ENCODE measurements at places on chromosomes 16 and 17.

- DNase-seq: peak; percentile 85
These were observed 7.4 kb downstream of the ELOB start for GRCh38 chr16:2769675-2770056.

DNA sequence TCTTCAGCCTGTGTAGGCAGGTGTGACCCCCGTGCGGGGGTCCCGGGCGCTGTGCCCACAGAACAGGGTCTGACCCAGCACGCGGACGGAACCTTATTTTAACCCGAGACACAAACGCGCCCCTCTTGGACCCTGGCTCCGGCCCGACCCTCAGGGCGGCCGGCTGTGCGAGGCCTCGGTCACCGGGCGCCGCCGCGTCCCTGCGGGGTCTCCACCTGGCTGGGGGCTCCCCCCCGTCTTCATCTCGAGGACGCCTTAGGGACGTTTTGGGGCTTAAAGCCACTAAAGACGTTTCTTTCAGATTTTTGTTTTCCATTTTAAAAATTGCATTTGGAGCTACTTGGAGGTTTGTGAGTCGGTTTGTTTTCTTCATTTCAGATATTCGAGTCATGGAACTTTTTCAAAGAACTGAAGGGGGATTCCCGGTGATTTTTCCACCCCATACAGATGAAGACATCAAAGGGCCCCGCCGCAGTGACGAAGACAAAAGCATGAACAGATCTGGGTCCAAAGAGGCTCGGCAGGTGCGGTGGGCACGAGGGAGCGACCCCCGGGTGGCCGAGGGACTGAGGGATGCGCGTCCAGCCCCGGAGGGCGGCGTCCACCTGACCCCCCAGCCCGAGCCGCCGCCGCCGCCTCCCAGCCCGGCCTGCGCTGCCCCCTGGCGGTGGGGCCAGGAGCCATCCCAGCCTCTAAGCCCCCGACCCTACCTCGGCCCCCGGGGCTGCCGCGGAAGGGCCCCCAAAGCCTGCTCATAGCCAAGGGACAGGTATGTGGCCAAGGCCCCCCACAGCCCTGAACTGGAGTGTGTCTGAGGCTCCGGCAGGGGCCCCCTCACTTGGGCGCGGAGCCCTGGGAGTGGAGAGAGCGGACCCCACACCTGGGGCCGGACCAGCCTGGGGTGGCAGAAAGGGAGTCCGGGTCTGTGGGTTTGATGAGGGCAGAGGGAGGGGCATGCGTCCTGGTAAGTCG is 3.8 kb upstream of the CD7 start:
- DNase-seq: no peak

DNA sequence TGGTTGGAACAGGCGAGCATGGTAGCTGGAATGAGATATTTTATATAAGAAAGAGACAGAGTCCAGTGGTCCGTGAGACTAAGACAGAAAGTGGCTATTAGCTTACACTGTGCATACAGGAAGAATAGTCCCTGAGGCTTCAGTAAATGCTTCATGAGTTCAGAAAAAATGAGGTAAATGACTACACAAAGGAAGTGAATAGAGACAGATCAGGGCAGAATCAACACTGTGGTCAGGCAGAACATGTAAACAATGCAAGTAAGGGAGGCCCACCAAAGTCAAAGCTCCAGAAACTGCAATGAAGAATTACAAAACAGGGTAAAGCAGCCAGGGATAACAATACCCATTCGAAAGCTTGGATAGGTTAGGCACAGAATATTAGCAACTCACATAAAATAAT is 4.8 kb downstream of the ABCA10 start:
- peak; percentile 79 for DNase-seq

GRCh38 chr17:39376434-39376833 is 25.0 kb downstream of the FBXL20 start:
- DNase-seq: peak; percentile 67

GRCh38 chr17:43471585-43472160 is 12.1 kb upstream of the DHX8 start:
- peak; percentile 34 for DNase-seq

DNA sequence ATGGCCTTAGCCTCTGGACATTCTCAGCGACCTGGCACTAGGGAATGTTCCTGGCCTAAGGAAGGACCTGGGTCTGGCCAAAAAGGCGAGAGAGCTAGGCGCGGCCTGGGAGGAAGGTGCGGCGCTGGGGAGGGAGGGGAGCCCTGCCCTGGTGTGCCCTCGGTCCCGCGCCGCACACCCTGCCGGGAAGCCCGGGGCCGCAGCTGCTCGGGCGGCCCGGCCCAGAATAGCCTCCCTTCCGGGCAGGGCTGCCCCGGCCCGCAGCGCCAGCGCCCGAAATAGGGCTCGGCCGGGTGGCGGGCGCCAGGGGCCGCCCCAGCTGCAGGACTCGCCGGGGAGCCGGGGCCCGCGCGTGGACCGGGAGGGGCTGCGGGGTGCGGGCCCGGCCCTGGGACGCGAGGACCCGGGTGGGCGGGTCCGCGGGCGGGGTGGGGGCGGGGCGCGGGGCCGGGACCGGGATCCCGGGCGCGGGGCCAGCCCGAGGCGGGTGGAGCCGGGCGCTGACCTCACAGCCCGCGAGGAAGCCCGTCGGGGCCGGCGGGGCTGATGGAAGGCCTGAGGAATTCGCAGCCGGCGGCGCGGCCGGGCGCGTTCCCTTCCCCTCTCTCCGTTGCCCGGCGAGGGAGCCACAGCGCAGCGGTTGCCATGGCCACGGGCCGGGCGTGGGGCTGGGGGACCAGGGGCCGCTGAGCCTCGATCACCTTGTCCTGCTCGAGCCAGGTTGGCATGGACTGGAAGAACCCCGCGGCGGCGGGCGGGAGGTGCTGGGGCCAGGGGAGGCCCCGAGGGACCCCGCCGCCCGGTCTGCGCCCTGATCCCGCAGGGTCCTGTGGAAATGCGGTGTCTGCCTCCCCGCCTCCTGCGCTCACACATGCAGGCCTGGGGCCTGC is 18.1 kb downstream of the SOCS3 start:
- peak; percentile 79 for DNase-seq

DNA sequence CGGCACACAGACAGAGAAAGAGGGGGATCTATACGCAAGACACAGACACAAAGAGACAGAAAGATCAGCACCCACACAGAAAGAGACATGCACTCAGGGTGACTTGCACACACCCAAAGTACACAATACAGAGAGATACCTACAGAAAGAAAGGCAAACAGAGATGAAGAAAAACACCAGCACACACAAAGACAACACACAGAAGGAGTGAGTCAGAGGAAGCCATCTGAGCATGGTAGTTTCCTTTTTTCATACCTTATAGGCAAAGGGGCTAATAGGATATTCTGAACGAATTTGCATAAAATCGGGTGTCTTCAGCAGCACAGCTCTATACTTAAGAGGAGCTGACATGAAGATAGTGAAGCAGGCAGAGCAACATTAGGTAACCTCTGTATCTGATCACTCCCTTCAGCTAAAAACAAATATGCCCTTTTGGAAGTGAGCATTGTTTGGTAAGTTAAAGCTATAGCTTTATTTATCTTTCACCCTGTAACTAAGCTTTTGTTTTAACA is 198.6 kb downstream of the AATF start:
- DNase-seq: no peak

DNA sequence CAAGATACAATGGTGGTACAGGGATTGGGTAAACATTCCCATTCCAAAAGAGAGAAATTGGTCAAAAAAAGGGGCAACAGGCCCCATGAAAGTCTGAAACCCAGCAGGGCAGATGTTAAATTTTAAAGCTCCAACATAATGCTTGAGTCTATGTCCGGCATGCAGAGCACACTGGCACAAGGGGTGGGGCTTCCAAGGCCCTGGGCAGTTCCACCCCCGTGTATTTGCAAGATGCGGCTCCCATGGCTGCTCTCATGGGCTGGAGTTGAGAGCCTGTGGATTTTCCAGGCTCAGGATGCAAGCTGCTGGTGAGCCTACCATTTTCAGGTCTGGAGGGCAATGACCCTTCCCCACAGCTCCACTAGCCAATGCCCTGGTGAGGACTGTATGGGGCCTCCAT is 27.9 kb upstream of the RAI1 start:
- DNase-seq: no peak

- DNase-seq: peak; percentile 22
These were observed 12.4 kb upstream of the SUPT4H1 start for GRCh38 chr17:58364270-58364942.

GRCh38 chr17:63542942-63543821 is 7.1 kb upstream of the DCAF7 start:
- no peak for DNase-seq

- DNase-seq: peak; percentile 63
These were observed 7.9 kb upstream of the MT2A start for GRCh38 chr16:56600398-56600999.

- DNase-seq: no peak
These were observed 26.8 kb upstream of the CAPN15 start for GRCh38 chr16:500709-501108.

DNA sequence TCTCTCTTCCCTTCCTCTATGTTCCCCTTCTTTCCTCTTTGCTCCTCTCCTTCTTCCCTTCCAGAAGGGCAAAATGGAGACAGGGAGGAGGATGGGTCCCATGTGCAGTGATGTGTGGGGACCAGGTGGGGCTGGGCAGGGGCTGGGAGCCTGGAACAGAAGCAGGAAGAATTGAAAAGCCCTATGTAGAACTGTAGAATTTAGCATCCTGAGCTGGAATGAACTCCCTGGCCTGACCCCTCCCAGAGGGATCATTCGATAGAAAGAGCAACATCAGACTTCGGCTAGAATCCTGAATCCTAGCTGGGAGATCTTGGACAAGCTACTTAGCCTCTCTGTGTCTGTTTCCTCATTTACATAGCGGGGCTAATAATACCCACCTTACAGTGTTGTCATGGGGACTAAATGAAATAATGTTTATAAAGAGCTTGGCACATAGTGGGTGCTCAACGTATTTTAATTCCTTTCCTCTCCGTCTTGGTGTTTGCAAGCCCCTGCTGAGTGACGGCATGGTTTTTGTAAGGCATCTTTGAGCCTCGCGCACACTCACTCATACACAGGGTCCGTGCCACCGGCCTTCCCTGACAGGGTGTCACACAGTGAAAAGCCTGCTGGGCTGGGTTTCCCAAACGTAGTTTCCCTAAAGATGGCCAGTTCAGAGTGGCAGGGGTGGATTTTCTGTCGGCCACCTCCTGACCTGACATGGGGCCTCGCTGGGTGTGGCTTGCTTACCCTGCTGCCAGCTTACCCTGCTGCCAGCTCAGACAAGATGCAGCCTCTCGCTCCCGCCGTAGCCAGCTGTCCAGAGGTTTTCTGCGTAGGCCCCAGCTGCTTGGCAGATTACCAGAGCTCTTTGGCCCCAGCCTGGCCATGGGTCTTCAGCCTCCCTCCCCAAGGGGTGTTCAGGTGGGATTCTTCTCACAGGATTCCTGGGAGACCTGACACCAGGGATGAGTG is 6.1 kb upstream of the ARHGAP23 start:
- no peak for DNase-seq

DNA sequence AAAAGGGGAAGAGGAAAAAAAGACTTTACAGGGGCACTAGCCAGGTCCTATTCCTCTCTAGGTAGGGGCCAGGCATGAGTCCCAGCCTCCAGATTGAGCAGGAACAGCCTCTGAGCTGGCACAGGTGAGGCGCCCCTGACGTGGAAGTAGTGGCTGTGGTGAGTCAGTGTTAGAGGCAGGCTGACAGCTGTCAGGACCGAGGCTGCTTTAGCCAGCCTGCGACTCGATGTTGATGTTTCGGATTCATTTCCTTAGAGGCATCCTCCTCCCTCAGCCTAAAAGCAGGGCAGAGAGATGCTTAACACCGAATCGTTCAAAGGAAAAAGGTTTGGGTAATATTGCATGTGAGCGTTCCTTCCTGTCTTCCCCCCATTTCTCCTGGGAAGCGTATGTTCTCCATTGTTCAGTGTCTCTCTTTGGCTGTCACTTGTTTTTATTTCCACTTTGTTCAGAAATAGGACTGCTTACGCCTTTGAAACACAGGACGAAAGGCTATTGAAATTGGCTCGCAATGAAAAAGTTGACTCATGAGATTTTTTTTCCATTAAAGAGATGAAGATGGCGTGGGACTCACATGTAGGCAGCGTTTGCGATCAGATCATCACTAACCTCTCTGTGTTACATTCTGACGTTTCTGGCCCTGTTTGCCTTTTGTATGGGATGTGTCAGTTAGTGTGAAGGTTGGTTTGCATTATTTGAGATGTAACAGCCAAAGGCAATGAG is 1.3 kb downstream of the KIAA0513 start:
- DNase-seq: no peak

GRCh38 chr17:3276126-3276525 is 22.0 kb downstream of the OR3A1 start:
- DNase-seq: no peak

DNA sequence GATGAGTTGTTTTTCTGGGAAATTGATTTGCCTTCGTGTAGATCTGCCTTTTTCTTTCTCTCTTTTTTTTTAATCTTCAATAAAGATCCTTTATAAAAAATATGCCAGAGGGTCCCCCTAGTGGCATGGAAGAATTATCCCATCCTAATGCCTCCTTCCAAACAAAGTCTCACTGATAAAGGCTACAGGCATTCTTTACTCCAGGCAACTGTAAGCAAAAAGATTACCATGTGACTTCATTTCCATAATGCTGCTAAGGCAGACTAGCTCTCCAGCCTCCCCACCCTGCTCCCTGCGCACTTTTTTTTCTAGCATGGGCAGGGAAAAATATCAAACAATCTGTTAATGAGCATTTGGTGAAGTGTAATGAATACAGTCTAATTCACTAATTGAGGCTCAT is 220.2 kb upstream of the CDH8 start:
- no peak for DNase-seq

DNA sequence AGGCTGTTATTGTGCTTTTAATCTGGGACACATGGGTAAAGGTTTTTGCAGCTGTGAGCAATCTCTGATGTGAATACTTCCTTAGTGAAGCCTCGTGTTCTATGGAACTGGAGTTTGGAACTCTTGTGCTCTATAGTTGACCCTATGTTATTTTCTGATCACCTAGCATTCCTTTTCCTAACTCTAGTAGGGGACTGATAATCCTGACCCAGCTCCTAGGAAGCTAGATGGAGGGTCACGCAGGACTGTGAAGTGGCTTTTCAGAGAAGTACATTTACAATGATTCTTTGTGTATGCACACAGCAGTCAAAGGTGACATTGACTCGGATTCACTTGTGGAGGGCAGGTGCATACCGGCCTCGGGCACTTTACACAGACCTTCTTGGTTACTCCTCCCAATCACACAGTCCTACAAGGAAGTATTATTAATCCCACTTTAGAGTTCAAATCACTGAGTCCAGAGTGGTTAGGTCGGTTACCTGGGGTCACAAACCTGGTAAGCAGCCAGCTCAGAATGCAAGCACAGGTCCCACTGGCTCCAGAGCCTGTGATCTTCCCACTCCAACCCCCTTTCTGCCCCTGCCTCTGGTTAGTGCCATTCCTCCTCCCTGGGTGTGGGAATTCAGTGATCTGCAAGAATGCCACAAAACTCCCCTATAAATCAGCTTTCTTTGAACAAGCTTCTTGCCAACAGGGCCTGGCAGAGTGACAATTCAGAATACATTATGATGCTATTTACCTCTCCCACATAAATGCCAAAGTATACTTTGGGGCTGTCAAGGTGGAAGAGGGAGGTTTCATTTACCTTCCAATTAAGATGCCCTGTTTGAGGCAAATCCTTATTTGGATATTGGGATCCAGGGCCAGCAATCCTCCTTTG is 7.1 kb downstream of the CHD9NB start:
- DNase-seq: no peak
